ENCODE measurements at places on chromosomes 1 and 21. TPM values are rescaled to one million over a fixed set of nuclear protein-coding genes. Genes with fewer than 3 reads are reported as not detected.
A peak's percentile ranks its signal among the peaks of the same experiment; 100 is the strongest.

Gene ST6GALNAC3
- 48.3 TPM for total RNA-seq

Gene RIMS3
- 0.14 TPM for total RNA-seq

Gene SPTA1
- total RNA-seq, result 0.48 TPM

Gene F3
- 2.3 TPM for total RNA-seq

Gene LYPD8
- total RNA-seq, result not detected

Gene TUT4
- 40.5 TPM for total RNA-seq

DNA sequence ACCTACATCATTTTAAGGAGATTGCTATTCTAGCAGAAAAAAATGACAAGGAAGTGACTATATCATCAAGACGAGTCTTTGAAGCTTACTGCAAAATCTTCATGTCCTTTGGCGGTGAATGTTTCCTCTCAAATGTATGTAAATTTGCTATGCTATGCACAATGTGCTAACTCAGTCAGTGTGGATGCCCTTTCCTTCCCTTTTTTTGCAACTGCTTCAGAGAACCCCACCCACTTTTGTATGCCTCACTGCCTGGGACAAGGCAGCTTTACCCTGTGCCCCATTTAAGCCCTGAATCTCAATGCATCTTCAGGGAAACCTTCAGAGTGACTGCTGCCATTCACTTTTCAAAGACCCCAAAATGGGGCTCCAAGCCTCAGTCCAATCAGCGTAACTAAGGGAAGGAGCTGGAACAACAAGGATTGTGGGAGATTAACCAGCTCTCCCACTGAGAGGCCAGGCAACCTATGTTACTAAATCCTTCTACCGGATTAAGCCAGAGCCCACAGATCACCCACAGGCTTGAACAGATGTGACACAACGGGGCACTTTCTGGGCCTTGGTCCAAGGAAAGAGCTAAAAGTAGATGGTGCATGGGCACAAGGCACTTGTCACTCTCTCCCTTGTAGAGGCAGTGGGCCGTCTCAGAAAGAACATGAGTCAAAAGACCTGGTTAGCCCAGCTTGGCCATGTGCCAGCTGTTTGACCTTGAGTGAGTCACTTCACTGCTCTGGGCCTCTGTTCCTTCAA lies 154.4 kb downstream of the PLPP3 start:
- no peak overlapping the region for H3K27ac ChIP-seq
- H3K4me3 ChIP-seq, result no peak overlapping the region
- H3K36me3 ChIP-seq, result no peaks in the 10 kb centered on the region
- peak; percentile 75 for DNase-seq
- H3K4me1 ChIP-seq, result peaks cover 8% of the 10 kb centered on the region

- no peak overlapping the region for H3K4me3 ChIP-seq
- H3K27me3 ChIP-seq, result no peaks in the 10 kb centered on the region
- peaks cover 13% of the 10 kb centered on the region for H3K4me1 ChIP-seq
Observed at GRCh38 chr1:212062832-212063438, 27.4 kb downstream of the DTL start.

GRCh38 chr1:112637254-112638109 lies 17.9 kb downstream of the CAPZA1 start:
- H3K27ac ChIP-seq, result peak overlapping the region; percentile 66
- H3K4me3 ChIP-seq, result no peak overlapping the region
- H3K4me1 ChIP-seq, result peaks cover 26% of the 10 kb centered on the region
- no peaks in the 10 kb centered on the region for H3K36me3 ChIP-seq

DNA sequence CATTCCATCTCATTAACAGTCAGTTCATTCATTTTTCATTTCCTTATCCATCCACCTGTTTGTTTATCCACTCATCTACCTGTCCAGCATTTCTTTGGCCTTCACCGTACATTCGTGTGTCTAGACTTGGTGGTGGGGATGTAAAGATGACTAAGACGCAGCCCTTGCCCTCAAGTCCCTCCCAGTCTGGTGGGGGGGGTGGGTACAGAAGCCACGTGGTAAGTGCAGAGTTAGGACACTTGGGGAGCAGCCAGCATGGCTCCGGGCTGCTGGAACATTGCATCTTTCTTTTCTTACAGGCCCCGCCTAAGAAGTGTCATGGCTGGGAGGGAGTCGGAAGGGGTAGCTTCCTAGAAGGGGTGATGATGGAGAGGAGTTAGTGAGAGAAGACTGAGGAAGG lies 17.2 kb downstream of the KIF26B start:
- peaks cover 4% of the 10 kb centered on the region for H3K27me3 ChIP-seq
- DNase-seq, result no peak
- H3K36me3 ChIP-seq, result no peaks in the 10 kb centered on the region
- H3K27ac ChIP-seq, result no peak overlapping the region
- H3K4me3 ChIP-seq, result no peak overlapping the region

- H3K27me3 ChIP-seq, result no peaks in the 10 kb centered on the region
- H3K4me1 ChIP-seq, result no peaks in the 10 kb centered on the region
- no peak for DNase-seq
- H3K27ac ChIP-seq, result no peak overlapping the region
Observed at GRCh38 chr1:101217148-101217547, 19.7 kb upstream of the S1PR1 start.

GRCh38 chr1:68384872-68385411 lies 64.8 kb downstream of the RPE65 start:
- no peak overlapping the region for H3K4me3 ChIP-seq
- H3K27ac ChIP-seq, result peak overlapping the region; percentile 97
- H3K4me1 ChIP-seq, result peaks cover 30% of the 10 kb centered on the region
- DNase-seq, result no peak
- H3K27me3 ChIP-seq, result no peaks in the 10 kb centered on the region
- no peaks in the 10 kb centered on the region for H3K36me3 ChIP-seq

DNA sequence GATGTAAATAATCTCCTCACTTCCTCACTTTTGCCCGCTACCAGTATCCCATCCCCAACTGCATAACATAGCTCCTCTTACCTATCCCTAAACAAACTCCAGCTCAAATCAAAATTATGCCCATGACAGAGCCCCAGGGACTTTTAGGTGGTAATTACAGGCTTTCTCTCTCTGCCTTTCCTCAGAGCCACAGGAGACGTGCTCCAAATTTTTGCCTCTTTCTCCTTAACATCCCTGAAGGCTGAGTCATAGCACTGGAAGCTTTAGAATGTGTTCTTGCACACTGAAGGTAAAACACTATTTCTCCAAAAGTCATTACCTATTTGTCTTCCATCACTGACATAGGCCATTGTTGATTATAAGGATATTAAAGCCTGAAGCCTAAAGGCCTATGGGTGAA lies 263.5 kb upstream of the PLD5 start:
- DNase-seq, result no peak
- no peaks in the 10 kb centered on the region for H3K36me3 ChIP-seq
- H3K4me1 ChIP-seq, result no peaks in the 10 kb centered on the region

GRCh38 chr1:205961405-205961804 lies 18.1 kb upstream of the SLC26A9 start:
- peaks cover 6% of the 10 kb centered on the region for H3K27me3 ChIP-seq
- H3K4me1 ChIP-seq, result peaks cover 19% of the 10 kb centered on the region
- no peak overlapping the region for H3K4me3 ChIP-seq
- peak; percentile 42 for DNase-seq

GRCh38 chr1:27832762-27833161 lies 2.2 kb downstream of the PPP1R8 start:
- peaks cover 6% of the 10 kb centered on the region for H3K36me3 ChIP-seq
- peaks cover 19% of the 10 kb centered on the region for H3K4me1 ChIP-seq
- DNase-seq, result peak; percentile 54
- H3K27me3 ChIP-seq, result no peaks in the 10 kb centered on the region
- peak overlapping the region; percentile 40 for H3K27ac ChIP-seq

GRCh38 chr21:36513430-36513829 lies 33.5 kb upstream of the CLDN14 start:
- no peak for DNase-seq
- no peaks in the 10 kb centered on the region for H3K36me3 ChIP-seq
- no peak overlapping the region for H3K4me3 ChIP-seq
